GM04504 (cell line): ENCODE measurements at places on chromosomes 5 and 9.

DNA sequence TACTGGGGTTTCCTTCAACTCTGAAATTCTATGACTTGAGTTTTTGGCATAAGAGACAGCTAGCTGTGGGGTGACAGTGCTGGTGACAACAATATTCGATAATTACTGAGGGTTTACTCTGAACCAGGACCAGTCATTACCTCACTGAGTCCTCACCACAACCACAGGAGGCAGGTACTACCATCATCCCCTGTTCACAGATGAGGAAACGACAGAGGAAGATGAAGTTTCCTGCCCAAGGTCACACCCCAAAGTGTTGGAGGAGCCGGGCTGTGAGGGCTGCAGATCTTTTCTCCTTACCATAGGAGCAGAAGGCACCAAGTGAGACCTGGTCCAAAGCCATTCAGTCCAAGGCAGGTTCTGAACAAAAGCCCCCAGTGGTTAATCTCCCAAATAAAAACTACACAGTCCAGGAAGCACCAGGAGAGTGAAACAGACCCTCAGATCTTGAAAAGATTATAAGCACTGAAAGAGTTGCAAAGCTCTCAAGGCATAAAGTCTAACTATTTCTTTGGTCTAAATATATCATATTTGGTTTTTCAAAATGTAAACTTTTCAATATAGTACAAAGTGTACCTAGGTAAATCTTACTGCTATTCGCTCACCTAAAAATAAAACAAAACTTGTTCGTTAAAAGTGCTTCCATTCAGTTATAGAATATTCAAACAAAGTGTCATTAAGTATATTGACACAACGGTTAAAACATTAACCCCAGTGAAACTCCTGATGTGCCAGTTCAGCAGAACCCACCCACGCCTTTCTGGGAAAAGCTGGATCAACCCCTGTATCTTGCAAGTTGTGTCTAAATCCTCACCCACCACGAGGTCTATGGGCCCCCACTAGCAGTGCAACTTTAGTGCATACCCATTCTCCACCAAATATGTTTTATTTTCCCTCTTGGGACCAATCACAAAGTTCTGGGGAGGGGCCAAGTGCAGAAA lies 82.6 kb upstream of the EQTN start:
- DNase-seq = no peak

- DNase-seq = no peak
These were observed 185.7 kb upstream of the IL12B start for GRCh38 chr5:159515909-159516415.

DNA sequence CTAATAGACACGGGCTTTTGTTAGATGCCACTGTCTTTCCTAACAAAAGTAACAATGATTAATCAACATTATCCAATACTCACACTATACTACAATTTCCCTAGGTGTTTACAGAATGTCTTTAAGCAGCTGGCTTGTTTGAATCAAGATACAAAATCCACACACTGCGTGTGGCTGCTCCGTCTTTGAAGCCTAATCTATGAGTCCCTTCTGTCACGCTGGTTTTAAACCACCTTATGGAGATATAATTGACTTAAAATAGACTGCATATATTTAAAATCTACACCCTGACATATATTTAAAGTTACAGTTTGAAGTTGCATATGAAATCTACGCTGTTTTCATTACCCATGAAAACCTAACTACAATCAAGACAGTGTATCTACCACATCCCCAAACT lies 73.9 kb upstream of the TBC1D9B start:
- no peak for DNase-seq

DNA sequence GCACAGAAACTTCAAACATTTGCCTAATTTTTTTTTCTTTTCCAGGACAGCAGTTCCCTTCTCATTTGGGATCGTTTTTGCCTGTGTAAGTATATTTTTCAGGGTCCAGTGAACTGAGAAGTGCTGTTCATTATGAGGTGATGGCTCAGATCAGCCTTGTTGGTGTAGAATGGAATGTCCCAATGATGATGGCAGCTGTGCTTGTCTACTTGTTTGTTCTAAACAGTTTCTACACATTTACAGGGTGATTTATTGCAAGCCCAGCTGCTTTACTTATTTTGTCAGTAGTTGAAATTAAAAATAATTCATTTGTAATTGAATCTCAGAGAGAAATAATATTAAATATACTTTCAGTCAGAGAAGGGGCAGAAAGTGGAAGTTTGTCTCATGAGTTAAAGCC lies 337.6 kb upstream of the SEMA6A start:
- no peak for DNase-seq

GRCh38 chr9:73441890-73442818 lies 290.5 kb downstream of the ANXA1 start:
- DNase-seq = peak; percentile 6

- DNase-seq = no peak
These were observed 12.5 kb downstream of the TERT start for GRCh38 chr5:1282131-1282992.

GRCh38 chr9:2859776-2860379 lies 16.0 kb upstream of the PUM3 start:
- no peak for DNase-seq

DNA sequence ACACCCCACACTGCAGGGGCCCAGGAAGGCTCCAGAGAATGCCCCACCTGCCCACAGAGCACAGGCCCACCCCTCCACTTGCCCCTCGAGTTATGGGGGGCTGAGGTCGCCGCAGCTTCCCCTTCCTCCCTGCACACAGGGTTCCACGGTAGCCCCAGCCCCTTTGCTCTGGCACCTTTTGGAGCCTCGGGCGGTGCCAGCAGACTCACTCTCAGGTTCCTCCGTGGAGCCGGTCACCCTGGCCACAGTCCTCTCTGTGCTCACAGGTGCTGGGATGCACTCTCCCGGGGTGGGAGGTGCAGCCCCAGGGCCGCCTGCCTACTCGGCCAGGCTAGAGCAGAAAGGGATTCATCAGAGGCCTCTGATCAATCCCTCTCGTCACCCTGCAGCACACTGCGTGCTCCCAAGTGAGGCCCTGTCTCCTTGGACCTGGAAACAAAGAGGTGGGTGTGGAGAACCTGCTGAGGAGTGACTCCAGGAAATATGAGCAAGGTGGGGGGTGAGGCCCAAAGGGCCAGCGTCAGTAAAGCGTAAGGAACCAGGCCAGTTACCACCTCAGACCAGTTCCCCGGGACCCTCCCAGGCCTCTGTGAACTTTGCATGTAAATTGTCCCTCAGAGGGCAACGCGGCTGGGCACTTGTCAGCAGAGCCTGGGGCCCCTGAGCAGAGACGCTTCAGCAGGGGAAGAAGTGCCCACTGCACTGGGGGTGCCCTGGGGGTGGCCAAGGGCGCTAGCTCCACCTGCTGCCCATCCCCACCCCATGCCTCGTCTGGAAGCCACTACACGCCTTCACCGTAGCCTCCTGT lies 167.8 kb downstream of the OLFM1 start:
- no peak for DNase-seq

GRCh38 chr5:179241764-179242370 lies 103.4 kb downstream of the ADAMTS2 start:
- DNase-seq = no peak

DNA sequence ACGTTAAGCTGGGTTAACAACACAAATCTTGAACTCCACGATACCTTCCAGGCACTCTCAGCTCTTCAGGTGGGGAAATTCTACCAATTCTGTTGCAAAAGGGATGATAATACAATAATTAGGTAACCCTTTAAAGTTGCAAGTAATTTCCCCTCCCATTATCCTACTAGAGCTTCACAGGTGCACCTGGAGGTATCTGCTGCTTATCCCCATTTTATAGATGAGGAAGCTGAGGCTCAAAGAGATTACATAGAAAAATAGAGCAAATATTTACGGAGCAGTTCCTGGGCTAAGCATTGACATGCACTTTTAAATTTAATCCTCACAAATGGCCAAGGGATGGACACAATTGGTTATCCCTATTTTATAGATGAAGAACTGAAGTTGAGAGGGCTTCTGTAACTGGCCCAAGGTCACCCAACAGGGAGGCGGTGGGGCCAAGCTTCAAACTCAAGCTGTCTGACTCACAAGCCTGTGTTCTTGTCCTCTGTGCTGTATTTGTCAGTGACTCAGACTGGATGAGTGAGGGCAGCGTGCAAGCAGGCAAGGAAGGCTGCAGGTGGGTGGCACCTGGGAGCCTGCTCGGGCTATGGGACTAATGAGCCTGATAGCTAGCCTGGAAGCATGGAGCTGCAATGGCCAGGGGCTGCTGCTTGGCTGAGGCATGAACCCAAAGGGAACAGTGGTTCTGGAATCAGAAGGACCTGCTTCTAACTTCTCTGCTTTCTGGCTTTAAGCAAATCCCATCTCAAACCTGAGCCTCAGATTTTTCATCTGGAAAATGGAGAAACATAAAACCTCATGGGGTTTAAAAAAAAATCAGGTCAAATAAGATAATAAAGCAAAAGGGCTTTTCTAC lies 105.5 kb downstream of the PDE6A start:
- peak; percentile 22 for DNase-seq

DNA sequence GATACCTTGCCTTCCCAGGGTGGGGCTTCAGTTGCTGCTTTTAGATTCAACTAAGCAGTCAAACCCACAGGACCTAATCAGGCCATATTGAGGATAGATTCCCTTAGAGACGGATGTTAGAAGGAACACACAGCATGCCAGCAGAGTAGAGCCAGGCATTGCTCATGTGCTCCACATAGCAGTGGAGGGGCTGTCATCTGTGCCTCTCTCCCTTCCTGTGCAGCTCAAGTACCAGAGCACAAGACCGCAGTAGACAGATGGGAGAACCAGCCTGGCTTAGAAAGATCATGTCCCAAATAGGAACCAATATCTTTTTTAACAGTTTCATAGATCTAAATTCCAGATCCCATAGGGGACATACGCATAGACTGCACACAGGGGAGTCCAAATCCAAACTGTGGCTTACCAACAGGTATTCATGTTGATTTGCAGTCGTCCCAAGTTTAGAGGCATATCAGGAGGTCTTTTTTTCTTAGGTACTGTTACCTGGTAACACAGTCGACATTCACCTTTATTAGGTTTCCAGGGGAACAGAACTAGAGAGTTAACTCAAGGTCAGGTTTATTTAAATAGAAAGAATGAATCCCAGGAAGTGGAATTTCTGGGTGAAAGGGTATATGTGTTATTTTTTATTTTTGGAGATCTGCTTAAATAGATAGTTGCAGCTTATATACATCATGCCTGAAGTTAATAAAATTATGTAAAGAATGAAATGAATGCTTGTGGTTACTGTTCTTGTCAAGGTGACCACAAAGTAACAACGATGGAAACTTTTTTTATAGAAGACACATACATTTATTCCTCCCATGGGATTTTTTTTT lies 43.5 kb upstream of the PCAT7 start:
- no peak for DNase-seq

DNA sequence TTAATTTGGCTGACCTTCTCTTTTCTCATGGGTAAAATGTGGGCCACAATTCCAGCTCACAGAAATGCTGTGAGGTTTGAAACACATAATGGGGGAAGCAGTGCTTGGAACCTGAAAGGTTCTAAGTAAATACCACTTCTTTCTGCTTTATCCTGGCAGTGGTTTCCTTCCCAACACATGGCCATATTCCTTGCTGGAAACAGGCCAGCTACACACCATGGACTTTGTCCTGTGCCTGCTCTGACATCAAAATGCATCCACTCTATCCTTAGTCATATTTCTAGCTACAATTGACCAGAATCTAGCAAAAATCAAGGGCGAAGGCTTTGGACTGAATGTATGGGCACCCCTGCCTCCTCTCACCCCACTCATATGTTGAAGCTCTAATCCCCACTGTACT lies 93.1 kb upstream of the TRPC7 start:
- DNase-seq = no peak

- DNase-seq = no peak
These were observed 342.4 kb downstream of the RASEF start for GRCh38 chr9:82720515-82720914.

DNA sequence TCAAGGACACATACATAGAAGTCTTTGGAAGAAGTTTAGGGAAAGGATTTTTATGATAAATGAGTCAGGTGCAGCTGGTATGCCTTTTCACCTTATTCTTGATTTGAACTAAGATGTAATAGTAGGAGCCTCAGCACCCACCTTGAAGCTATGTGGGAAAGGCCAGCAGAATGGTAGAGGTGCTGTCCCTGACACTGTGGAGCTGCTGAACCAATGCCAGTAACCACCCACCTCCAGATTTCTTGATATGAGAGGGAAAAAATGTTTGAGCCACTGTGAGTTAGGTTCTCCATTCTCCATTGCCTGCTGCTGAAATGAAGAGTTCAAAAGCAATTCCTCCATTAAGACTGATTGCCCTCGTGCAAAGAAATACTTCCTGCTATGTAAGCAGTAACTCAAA lies 12.2 kb upstream of the HMGCR start:
- no peak for DNase-seq

- no peak for DNase-seq
These were observed 108.5 kb downstream of the FEM1C start for GRCh38 chr5:115435778-115436712.

DNA sequence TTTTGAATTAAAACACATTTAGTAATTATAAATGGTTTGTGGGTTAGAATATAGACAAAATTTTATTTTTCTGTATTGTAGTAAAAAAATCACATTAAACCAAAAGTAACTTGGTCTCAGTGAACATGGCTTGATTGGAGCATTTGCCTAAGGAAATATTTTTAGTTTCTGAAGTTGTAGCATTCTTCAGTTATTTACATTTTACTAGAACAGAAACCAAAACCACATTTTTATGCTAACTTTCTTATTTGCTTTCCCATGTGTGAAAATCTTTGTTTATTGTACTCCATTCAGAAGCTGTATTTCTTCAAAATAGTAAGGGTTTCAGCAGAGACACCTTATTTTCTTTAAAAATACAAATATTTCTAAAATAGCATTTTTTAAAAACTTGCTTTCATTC lies 129.9 kb downstream of the SGCD start:
- DNase-seq = no peak

DNA sequence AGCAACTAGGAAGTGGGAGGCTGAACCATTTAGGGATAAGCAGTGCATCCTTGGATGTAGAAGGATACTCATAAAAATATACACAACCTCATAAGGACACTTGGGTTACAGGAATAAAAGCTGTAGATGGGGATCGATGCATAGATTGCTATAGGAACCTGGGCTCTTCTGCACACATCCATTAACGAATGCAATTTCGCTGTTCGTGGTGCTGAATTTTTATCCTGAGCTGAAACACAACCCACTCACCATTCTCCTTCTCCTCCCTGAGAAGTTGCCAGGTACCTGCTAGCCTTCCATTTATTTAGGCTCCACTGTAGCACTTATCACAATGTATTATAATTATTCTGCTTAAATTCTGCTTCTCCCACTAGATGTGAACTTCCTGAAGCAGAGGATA lies 320.6 kb upstream of the BRINP1 start:
- no peak for DNase-seq

- DNase-seq = no peak
These were observed 142.0 kb downstream of the AOPEP start for GRCh38 chr9:94868464-94868863.
